ENCODE measurements at places on chromosomes 6 and 20.

DNA sequence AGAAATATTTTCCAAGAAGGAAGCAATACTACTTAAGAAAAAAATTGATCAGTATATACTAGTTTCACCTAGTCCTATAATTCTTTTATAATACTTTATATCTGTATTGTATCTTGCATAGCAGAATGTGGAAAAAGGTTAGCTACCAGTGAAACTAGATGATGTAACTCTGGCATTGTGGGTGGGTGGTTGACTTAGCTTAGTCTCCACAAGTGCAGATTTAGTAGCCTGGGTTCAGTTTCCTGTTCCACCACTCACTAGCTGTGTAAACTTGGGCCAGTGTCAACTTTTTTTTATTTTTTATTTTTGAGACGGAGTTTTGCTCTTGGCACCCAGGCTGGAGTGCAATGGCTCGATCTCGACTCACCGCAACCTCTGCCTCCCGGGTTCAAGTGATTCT, 2.0 kb downstream of the MUC21 start:
- no peak for DNase-seq

DNA sequence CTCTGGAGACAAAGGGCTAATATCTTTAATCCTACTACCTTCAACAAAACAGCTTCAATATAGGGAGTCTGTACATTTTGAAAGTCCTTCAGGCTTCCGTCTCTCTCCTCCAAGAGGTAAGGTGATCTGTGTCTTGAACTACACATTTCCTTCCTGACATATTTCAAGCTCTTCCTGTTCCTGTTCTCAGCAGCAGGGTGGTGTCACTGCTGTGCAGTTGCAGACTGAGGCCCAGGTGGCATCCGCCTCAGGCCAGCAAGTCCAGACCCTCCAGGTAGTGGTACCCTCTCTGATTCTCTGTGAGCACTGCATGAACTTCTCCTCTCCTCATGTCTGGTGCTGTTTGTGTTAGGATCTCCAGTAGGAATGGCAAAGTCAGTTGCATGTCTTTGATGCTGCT, 7.8 kb downstream of the NFYA start:
- DNase-seq, result no peak

GRCh38 chr6:14283600-14284235, 166.1 kb downstream of the CD83 start:
- no peak for DNase-seq

DNA sequence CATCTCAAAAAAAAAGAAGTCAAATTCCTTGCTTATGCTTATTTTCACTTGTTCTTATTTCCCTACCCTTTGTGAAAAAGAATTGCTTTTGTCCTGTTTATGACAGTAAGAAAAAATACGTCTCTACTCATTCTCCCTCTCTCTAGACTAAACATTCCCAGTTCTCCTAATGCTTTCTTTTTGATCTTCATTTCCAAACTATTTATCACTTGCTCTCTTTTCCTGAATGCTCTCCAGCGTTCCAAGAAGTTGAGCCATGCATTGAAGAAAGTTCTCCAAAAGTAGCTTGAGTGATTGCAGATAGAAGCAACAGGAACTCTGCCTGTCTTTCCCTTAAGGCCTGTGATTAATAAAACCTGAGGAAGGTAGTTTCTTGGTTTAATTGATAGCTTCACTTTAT, 53.1 kb upstream of the TMEM170B start:
- DNase-seq, result no peak

DNA sequence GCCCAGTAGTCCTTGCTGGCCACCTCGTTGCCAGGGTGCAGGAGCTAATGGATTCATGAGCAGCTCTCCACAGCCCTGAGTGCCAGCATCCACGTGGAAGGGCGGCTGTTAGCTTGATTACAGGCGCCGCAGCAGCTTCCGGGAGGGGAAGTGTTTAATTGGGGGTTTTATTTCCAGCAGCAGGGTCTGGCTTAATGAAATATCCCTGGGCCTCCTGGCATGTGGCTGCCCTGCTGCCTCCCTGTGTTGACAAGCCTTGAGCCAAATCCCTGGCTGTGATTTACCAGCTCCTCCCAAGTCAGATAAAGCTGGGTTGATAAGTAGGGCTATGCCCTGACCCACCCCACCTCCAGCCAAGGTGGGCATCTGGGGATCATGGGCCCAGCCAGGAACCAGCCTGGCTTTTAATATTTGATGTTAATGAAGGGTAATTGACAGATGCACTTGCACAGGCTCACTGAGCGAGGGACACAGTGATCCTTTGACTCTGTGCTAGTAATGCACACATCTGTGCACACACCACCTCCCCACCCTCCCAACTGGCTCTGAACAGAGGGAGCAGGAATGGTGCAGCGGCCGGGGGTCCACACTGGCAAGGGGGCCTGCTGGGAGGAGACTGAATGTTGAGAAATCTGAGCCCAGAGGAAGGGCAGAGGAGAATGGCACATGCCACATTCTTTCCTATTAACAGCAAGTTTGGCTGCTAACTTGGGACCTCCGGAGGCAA, 13.6 kb downstream of the GLP1R start:
- DNase-seq, result peak; percentile 58
